ENCODE measurements at places on chromosomes 3 and 15.

DNA sequence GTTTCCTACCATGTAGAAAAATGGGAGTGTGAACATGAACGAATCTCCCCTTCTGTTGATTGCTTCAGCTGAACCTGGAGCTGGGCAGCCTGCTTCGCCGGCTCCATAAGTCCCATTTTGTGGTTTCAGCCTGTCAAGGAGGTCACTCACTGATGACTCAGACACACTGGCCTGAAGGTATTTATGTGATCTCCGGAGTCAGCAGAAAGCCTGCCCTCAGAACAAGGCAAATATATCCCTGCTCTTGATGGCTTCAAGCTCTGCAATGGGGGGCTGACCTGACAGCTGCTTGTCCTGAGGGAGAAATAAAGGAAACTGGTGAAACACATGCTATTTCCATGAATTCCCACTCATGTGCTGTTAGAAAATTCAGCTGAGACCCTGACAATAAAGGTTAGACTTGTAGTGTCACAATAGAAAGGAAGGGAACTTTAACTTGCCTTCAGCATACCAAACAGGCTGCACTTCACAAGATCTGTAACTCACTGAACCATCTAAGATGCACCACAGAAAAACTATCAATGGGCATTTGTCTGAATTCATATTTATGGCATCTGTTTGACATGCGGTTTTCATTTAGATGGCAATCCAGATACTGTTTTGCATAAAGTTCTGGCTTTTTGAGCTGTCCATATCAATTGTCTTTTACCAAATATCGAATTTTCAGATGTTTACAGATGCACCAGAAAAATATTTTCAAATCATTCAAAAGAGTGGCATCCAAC is 282.0 kb upstream of the VEPH1 start:
- no peak overlapping the region for H3K4me3 ChIP-seq
- no peaks in the 10 kb centered on the region for H3K36me3 ChIP-seq
- no peaks in the 10 kb centered on the region for H3K27me3 ChIP-seq
- no peak overlapping the region for H3K27ac ChIP-seq

GRCh38 chr3:68924897-68925296 is 7.5 kb downstream of the TAFA4 start:
- peaks cover 11% of the 10 kb centered on the region for H3K27me3 ChIP-seq
- no peak for DNase-seq
- H3K4me1 ChIP-seq = no peaks in the 10 kb centered on the region
- no peak overlapping the region for H3K4me3 ChIP-seq
- no peak overlapping the region for H3K27ac ChIP-seq

DNA sequence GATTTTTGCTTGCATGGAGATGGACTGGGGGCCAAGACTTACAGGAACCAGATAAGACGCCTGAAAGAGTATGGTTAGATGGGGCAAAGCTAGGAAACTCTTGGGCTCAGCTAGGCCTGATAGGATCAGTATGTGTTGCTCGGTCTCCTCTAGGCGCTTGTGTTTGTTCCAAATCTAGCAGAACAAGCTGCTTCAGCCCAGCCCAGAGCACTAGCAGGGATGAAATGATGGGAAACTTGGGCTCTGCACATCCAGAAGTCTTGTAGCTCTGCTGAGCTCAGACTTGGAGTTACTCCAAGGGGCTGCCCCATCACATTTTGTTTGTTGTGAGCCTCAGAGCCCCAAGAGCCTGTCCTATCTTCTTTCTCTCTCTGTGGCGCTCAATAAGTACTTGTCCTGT is 34.7 kb downstream of the FOXL2 start:
- H3K4me1 ChIP-seq = no peaks in the 10 kb centered on the region
- H3K4me3 ChIP-seq = no peak overlapping the region
- no peaks in the 10 kb centered on the region for H3K36me3 ChIP-seq
- no peaks in the 10 kb centered on the region for H3K27me3 ChIP-seq
- DNase-seq = no peak

GRCh38 chr3:77186728-77187127 is 146.8 kb downstream of the ROBO2 start:
- H3K36me3 ChIP-seq = no peaks in the 10 kb centered on the region
- DNase-seq = no peak
- H3K27me3 ChIP-seq = no peaks in the 10 kb centered on the region
- no peak overlapping the region for H3K27ac ChIP-seq

GRCh38 chr3:190086191-190086590 is 34.5 kb downstream of the P3H2 start:
- H3K36me3 ChIP-seq = no peaks in the 10 kb centered on the region
- no peak for DNase-seq
- H3K27me3 ChIP-seq = no peaks in the 10 kb centered on the region
- no peak overlapping the region for H3K27ac ChIP-seq
- H3K4me3 ChIP-seq = no peak overlapping the region
- no peaks in the 10 kb centered on the region for H3K4me1 ChIP-seq

DNA sequence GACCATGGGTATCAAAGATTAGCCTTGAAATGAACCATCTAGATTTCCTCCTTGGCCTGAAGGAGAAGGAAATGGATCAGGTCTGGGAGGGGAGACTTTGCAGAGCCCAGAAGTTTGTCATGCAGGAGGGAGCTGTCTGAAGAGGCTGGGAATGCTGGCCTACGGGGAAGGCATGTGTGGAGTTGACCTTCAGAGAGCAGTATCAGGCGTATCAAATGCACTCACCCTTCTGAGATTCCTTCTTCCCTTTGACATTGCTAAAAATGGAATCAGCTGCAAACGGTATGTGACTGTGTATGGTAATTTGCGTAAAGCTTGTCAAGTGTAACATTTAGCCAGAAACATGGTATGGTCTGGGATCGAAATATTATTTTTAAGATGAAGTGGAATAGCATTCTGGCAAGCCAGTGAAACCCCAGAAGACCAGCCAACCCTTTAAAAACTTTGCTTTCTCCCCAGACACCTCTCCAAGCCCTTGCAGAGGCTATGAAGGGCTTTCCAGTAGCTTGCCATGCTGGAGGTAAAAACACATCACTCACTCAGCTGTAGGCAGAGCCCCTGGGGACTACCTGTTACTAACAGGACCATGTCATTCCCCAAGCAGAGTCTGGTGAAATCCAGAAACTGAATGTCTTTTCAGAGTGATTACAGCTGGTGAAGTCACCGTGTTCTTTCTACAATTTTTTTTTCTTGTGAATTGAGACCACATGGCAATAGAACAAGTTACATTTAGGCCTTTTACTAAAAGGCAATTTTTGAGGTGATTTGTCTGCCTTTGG is 174.7 kb upstream of the SLC24A5 start:
- no peak overlapping the region for H3K4me3 ChIP-seq
- no peaks in the 10 kb centered on the region for H3K36me3 ChIP-seq
- no peaks in the 10 kb centered on the region for H3K4me1 ChIP-seq
- DNase-seq = no peak
- H3K27me3 ChIP-seq = no peaks in the 10 kb centered on the region
- H3K27ac ChIP-seq = no peak overlapping the region

DNA sequence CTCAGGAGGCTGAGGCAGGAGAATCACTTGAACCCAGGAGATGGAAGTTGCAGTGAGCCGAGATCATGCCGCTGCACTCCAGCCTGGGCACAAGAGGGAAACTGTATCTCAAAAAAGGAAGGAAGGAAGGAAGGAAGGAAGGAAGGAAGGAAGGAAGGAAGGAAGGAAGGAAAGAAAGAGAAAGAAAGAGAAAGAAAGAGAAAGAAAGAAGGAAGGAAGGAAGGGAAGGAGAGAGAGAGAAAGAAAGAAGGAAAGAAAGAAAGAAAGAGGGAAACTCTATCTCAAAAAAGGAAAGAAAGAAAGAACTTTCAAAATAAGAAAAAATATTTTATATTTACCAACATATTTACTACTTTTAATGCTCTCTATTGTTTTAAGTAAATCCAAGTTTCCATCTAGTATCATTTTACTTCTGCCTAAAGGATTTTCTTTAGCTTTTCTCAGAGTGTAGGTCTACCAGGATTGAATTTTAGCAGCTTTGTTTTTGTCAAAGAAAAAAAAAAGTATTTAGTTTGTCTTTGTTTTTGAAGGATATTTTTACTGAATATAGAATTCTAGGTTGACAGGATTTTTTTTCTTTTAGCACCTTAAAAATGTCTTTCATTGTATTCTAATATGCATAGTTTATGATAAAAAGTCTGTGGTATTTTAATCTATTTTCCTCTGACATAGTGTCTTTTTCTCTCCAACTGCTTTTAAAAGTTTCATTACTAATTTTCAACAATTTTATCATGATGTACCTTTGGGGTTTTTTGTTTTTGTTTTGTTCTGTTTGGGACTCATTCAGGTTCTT is 47.2 kb upstream of the CORO2B start:
- no peak for DNase-seq
- no peak overlapping the region for H3K27ac ChIP-seq
- no peaks in the 10 kb centered on the region for H3K27me3 ChIP-seq
- H3K4me1 ChIP-seq = peaks cover 5% of the 10 kb centered on the region
- no peak overlapping the region for H3K4me3 ChIP-seq

DNA sequence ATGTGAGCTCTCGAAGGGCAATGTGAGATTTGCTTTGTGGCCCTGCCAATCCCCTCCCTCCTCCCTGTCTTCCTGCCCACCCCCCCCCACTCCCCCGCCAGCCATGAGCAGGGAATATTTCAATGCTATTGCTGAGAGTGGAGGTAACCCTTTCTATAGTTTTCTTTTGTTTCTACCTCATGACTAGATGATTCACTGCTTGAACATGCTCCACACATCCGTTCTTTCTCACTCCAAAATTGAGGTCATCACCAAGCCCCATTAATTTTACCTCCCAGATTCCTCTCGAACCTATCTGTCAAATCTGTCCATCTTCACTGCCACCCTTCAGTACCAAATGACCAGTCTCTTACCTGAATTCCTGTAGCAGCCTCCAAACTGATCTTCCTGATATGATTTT is 12.2 kb downstream of the ZNF774 start:
- no peak for DNase-seq
- no peak overlapping the region for H3K27ac ChIP-seq
- no peaks in the 10 kb centered on the region for H3K36me3 ChIP-seq
- no peak overlapping the region for H3K4me3 ChIP-seq
- H3K27me3 ChIP-seq = no peaks in the 10 kb centered on the region

GRCh38 chr3:47455806-47456452 is 19.8 kb downstream of the SCAP start:
- no peak for DNase-seq
- no peaks in the 10 kb centered on the region for H3K4me1 ChIP-seq
- no peak overlapping the region for H3K27ac ChIP-seq
- no peaks in the 10 kb centered on the region for H3K27me3 ChIP-seq
- H3K36me3 ChIP-seq = peaks cover 3% of the 10 kb centered on the region

- H3K4me3 ChIP-seq = no peak overlapping the region
- H3K4me1 ChIP-seq = no peaks in the 10 kb centered on the region
- H3K27me3 ChIP-seq = no peaks in the 10 kb centered on the region
- H3K36me3 ChIP-seq = no peaks in the 10 kb centered on the region
- H3K27ac ChIP-seq = no peak overlapping the region
These were observed 21.4 kb upstream of the LEO1 start for GRCh38 chr15:51992953-51993352.

- no peaks in the 10 kb centered on the region for H3K4me1 ChIP-seq
- no peak overlapping the region for H3K4me3 ChIP-seq
- no peaks in the 10 kb centered on the region for H3K36me3 ChIP-seq
- no peak for DNase-seq
- no peak overlapping the region for H3K27ac ChIP-seq
These were observed 567.6 kb upstream of the ARPP21 start for GRCh38 chr3:35071772-35072171.

DNA sequence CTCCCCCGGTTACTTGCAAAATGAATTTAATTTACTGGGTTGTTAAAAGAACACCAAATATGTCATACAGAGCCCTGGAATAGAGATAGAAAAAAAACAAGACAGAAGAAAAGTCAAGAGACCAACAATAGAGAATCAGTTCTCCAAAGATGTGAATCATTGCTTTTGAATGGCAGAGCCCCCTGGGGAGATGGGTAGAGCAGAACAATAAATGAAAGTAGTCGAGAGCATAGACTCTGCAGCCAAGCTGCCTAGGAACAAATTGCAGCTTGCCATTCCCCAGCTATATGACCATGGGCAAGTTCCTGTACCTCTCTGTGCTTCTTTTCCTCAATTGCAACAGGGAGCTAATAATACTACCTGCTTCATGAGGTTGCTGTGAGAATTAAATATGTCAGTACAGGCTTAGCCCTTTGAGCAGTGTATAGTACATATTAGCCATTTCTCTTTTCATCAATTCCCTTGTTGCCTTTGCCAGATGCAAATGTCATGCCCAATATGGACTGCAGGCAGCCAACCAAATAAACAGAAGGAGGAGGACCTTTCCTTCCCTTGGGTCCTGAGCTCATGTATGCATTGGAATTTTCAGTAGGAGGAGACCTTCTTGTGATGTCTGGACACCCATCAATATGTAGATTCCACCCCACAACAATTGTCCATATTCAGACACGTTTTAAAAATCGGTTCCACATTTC is 25.0 kb upstream of the BFSP2 start:
- H3K27ac ChIP-seq = no peak overlapping the region

- H3K36me3 ChIP-seq = no peaks in the 10 kb centered on the region
- H3K27me3 ChIP-seq = no peaks in the 10 kb centered on the region
- no peak for DNase-seq
- H3K4me3 ChIP-seq = no peak overlapping the region
- no peak overlapping the region for H3K27ac ChIP-seq
- no peaks in the 10 kb centered on the region for H3K4me1 ChIP-seq
These were observed 285.1 kb downstream of the CHL1 start for GRCh38 chr3:481680-482079.

DNA sequence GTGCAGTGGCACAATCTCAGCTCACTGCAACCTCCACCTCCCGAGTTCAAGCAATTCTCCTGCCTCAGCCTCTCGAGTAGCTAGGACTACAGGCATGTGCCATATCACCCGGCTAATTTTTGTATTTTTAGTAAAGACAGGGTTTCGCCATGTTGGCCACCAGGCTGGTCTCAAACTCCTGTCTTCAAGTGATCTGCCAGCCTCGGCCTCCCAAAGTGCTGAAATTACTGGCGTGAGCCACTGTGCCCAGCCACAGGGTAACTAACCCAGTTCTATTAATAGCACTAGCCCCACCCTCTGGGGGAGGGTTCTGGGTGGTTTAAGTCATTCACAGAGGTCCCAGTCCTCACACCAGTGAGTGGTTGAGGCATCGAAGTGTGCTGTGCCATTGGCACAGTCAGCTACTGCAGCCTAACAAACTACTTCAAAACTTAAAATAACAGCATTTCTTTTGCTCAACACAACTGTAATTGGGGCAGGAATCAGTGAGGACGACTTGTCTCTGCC is 44.0 kb downstream of the RHCG start:
- no peaks in the 10 kb centered on the region for H3K4me1 ChIP-seq
- H3K27me3 ChIP-seq = peaks cover 7% of the 10 kb centered on the region
- no peak for DNase-seq
- no peaks in the 10 kb centered on the region for H3K36me3 ChIP-seq
- no peak overlapping the region for H3K4me3 ChIP-seq

DNA sequence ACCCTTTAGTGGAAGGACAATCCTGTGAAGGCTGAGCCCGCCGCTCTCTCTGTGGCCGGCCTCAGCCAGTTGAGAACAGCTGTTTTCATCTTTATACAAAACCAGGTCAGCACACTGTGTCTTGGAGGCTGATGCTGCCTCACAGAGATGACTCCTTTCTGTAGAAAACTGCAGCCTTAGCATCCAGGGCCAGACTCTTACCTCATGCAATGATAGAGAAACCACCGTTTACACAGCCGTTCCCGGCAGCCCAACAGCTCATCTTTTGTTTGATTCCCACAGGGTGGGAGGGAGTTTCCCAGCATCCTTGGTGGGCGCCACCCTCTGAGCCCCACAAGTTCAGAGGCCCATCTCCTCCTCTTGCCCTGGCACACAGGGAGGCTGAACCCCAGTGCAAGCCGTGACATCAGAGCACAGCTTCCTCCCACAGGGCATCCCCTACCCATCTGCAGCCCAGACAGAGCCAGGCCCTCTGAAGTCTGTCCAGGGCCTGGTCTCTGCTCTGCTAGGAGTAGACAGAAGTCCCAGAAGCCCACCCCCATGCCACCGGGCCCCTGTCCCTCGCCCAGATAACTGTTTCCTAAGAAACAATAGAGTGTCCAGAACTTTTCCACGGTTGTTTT is 105.0 kb downstream of the LRRK1 start:
- H3K27me3 ChIP-seq = peaks cover 9% of the 10 kb centered on the region
- H3K4me1 ChIP-seq = no peaks in the 10 kb centered on the region
